ENCODE measurements at places on chromosomes 7 and 10.
A peak's percentile ranks its signal among the peaks of the same experiment; 100 is the strongest.

- peak; percentile 40 for DNase-seq
Measured at GRCh38 chr10:13161857-13162271, 506 bp downstream of the MCM10 start.

DNA sequence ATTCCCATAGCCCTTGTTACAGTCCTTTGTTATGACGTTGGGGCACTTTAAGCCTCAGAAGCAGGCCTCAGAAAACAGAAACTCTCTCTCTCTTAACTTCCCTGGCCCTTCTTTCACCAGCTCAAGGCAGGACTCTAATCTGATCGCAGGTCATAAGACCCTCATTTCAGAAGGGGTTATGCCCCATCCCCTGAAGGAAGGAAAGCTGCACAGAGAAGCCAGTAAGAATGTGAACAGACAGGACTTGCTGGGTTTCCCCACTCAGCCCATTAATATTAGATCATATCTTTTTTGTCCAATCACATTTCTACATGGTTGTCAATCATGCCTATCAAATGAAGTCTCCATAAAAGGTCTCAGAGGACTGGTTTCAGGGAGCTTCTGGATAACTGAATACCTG is 49.3 kb upstream of the PHF14 start:
- no peak for DNase-seq

DNA sequence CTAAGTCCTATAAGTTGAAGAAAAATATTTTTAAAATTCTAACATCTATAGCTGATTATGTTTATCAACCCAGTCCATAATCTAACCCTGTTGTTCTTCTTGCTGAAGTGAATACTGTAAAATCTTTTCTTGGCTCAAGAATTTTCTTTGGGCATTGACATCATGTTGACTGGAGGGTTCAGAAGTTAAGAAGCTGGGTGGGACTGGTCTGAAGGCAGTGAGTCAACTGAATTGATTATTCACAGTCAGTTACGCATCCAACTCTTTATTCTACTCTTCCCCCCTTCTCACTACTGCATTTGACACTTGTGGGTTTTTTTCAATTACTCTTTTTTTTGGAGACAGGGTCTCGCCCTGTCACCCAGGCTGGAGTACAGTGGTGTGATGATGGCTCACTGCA is 31.0 kb downstream of the DENND2A start:
- DNase-seq: no peak

- no peak for DNase-seq
Measured at GRCh38 chr10:62647375-62648092, 157.0 kb upstream of the ADO start.

- no peak for DNase-seq
Measured at GRCh38 chr10:103803941-103804340, 51.4 kb downstream of the SH3PXD2A start.

DNA sequence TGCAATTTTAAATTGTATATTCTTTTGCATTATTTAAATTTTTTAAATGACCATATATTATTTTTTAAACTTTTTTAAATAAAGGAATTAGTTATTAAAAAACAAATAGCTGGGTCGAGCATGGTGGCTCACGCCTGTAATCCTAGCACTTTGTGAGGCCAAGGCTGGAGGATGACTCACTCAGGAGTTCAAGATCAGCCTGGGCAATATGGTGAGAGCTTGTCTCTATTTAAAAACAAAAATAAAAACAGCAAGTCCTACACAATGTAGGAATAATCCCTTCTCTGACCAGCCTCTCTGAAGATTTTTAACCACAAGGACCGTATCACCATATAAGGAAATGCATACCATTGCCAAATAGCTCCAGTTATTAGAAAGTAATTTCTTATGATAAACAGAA is 19.6 kb downstream of the NOC3L start:
- no peak for DNase-seq

DNA sequence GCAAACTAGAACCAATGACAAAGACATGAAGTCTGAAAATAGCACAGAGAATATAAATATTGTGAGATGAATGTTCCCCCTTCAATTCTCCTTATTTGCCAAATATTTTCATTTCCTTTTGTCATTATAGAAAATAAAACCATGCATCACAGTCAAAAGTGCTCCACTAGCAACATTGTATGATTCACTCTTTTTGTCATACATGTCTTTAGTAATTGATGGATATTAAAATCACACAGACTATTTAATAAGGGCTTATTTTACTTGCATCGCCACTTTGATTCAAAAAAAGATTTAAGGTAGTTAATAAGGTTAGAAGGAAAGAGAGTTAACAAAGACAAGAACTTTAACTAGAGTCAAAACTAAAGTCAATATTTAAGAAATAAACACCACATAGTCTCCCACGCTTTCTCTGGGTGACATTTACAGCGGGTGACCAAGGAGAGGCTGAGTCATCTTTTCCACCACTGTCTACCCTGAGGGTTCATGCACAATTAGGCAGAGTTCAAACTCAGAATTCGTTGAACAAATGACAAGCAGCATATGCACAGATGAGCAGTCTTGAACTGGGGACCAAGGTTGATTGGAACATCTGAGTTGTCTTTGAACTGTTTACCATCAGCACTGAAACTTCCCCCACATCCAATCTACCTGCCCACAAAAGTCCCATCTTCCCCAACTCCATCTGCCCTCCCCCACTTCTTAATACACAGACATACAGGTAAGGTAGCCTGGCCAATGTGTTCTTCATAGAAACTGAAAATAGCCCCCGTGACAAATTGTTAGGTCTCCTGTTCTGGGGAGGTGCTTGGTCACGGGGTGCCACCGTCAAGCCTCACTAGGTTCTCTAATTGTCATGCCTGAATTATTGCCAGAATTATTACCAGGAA is 42.5 kb downstream of the C7orf25 start:
- DNase-seq: no peak

DNA sequence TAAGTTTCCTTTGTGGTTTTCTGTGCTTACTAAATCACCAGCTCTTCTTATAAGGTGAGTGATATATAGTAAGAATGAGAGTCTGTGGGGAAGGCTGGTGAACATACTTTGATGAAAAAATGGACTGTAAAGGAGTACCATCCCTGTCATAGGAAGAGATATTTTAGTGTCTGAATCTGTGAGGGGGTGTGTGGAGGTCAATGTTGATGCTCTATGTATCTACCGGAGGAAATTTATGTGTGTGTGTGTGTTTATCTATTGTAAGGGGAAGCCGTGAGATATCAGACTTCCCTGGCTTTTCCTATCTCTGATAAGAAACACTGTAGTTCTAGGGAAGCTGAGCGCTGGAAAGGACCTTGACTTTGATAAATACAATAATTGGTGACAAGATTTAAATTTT is 179.0 kb downstream of the PCDH15 start:
- no peak for DNase-seq

GRCh38 chr7:142557971-142558582 is 191.2 kb upstream of the PRSS1 start:
- peak; percentile 48 for DNase-seq

DNA sequence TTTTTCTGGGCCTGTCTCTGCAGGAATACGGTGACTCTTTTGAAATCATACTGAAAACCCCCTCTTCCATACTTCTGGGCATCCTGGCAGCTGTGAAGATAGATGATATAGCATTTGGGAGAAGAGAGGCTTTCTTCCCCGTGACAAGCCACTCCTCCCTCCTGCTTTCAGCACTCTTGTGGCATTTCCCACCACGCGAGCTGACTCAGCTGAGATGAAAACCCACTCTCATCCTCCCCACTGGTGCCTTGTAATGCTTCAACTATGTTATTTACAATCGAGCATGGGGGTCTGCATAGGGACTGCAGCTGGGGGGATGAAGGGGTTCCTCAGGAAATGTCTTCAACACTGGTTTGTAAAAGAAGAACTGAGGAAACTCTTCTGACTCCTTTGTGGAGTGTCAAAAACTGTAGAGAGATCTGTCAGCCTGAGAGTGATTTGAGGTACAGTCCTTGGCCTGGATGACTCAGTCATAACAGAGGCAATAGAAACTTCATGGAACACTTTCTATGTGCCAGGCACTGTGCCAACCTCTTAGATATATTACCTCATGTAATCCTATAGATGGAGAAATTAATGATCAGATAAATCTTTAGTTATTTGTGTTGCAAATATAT is 1.7 kb upstream of the TBATA start:
- DNase-seq: no peak

DNA sequence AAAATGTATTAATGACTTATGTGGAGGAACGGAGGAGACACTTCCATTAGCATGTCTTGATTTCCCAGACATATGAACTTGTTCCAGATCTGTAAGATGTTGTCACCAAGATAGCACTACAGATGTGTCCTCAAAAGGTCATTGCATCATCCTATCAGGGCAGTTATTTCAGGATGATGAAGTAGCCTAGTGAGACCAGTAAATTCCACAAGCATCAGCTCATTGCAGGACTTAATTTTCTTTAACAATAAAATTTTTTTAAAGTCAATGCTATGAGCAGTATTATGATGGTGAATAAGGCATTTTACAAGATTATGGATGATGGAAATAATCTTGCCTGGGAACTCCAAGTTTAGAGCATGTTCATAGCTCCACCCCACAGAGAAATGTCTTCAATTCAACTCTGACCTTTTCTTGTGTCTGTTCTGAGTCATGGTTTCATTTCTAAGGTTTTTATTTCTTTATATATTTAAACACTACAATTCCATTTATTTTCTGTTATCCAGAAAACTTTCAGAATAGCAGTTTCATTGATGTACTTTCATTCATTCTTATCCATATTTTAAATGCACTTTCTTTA is 1203.3 kb upstream of the CELF2 start:
- no peak for DNase-seq

DNA sequence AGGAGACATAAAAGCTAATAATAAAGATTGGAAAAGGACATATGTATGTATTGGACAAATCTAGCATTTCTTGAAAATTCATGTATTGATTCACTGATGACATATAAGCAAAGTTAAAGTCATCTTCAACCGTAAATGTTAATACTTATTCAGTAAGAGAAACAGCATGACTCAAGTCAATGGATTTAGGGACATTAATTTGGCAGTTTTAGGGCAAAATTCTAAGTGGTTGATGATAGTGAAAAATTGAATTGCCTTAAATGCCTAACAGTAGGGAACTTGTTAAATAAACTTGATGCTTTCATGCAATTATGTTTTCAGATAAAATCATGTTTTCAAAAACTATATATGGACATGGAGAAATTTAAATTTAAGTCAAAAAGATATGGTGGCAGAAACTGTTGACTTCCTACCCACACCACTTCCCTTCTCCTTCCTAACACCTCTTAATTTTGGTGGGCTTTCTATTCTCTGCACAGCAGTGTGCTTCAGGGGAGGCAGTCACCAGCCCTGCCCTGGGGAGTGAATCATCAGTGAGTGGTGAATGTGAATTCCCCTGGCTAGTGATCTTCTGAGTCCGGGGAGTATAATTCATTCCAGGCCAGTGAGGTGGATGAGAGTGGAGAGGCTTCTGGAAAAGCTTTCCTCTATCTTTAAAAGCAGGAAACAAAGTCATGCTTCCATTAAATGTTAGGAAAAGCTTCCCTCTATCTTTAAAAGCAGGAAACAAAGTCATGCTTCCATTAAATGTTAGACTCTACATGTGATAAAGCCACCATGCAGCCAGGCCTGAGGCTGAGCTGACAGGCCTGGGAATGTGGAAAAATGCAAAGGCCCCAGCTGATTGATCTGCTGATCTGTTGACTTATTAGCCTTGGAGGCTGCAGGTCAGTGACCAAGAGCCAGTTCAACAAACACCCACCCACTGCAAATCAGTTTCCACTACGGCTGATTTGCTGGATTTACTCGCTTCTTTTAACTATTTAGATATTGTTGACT is 25.2 kb upstream of the ITGB1 start:
- DNase-seq: no peak

- no peak for DNase-seq
Measured at GRCh38 chr10:43322769-43323168, 48.7 kb upstream of the FXYD4 start.

DNA sequence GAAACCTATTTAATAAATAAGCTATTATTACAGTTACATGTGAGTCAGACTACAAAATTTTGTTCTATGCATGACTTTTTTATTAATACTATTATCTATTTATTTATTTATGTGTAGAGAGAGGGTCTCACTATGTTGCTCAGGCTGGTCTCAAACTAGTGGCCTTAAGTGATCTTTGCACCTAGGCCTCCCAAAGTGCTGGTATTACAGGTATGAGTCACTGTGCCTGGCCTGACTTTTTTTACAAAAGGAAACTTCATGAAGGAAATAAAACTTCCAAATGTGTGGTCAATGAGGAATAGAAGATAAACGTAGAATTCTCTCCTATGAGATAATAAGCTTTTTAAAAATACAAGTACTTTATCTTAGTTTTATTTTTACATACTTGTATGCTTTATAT is 19.0 kb downstream of the COL28A1 start:
- no peak for DNase-seq

- DNase-seq: no peak
Measured at GRCh38 chr7:70392256-70392876, 739.6 kb upstream of the GALNT17 start.

GRCh38 chr10:8065651-8066050 is 11.2 kb downstream of the GATA3 start:
- DNase-seq: no peak

DNA sequence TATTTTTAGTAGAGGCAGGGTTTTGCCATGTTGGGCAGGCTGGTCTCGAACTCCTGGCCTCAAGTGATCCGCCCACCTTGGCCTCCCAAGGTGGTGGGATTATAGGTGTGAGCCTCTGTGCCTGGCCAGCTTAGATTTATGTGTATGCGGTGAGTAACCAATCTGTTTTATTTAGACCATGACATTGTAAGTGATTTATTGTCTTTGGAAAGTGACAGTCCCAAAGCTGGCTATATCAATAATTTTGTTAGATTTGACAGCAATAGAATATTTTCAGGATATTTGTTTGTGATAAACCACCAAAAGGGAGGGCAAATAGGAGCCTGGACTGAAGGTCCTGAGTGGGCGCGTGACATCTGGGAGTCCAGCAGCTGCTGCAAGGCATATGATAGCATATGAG is 75.7 kb downstream of the XRCC2 start:
- no peak for DNase-seq

DNA sequence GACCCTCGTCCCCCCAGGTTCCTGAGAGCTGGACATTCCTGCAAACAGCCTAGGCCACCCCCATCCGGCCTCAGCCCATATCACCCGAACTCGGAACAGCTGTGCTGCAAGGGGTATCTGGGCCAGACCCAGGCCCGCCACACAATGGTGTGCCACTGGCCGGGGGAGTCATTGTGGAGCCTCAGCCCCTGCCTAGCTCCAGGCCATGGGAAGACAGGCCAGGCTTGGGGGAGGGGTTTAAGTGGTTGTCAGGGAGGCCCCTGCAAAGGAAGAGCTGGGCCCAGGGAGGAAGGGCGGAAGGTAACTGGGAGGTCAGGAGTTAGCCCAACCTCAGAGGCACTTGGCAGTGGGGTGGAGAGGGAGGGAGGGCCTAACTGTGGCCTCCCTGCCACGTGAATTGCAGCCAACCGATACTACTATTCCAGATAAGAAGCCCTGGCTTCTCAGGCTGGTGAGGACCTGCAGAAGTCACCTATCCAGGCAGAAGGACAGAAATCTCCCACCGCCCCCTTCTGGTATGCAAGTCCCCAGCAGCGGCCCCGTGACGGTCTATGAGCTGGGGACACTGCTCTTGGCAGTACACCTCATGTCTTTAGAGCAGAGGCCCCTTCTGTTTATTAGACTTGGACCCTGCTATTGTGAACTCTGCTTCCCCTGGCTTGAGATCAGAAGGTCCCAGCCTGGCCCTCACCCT is 26.8 kb downstream of the VSIR start:
- DNase-seq: peak; percentile 62

GRCh38 chr10:12073526-12073925 is 4.8 kb downstream of the DHTKD1 start:
- peak; percentile 39 for DNase-seq

- DNase-seq: no peak
Measured at GRCh38 chr10:114259824-114260223, 20.8 kb downstream of the VWA2 start.
